Hematopoietic multipotent progenitor cell treated with erythropoietin and hydrocortisone succinate and interleukin-3 and kit ligand, for 4 days (in vitro differentiated cells): ENCODE measurements at places on chromosomes 5 and 9.

DNA sequence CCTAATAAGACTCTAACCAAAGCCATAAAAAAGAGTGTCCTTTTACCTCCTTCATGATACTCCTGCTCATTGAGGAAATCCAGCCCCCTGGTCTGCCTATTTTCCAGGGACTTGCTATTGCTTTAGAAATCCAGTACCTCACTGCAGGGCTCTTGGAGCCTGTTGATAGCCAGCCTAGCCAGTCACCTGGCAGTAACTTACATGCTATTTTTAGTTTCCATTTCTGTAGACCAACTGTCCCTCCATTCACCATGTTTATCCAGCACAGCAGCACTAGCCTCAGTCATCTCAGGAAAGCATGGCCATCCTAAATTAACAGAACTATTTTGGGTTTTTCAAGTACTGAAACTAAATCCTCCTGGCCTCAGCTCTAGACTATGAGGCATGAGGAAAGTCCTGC lies 91.5 kb upstream of the PHF24 start:
- DNase-seq = no peak

DNA sequence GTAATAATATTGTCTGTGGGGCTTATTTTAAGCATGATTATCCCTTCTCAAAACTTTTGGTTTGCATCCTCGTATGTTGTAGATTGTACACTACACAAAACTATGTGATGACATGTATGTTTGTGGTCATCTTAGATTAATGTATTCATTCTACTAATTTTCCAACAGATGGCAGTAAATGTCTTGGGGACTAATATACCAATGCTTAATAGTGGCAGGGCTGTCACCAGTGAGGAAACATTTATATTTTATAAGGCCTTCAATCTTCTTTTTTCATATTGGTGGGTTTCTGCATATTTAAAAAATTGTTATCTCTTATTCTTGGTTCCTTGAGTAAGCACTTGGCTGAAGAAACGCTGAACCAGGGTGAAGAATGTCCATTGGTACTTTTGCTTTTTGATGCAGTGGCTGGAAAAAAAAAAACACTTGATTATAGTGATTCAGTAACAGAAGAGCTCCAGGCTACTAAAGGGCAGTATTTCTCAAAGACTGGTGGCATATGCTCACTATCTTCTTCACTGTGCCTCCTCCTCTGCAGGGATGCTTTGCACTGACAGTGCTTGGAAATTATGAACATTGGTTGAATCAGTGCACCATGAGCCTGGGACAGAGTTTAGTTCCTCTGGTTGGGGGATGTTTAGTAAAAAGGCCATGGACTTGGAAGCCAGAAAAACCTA lies 530.3 kb downstream of the RASEF start:
- peak; percentile 31 for DNase-seq

DNA sequence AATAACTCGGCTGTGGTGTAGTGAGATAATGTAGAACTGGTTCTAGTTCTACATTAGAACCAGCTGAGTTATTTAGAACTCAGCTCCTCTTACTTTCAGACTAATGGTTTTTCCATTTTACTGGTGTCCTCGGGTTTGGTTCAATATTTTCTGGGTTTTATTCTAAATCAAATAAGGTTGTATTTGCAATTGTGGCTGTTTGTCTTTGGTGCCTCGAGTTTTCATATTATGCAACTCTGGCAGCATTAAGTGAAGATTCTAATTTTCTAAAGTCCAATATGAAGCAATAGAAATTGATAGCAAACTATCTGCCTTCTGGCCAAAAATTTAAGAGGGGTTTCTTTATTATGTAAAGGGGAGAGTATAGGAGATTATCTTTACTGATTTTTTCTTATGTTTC lies 19.0 kb downstream of the C6 start:
- no peak for DNase-seq

GRCh38 chr9:98657897-98658296 lies 50.8 kb downstream of the GABBR2 start:
- no peak for DNase-seq

- peak; percentile 75 for DNase-seq
Observed at GRCh38 chr5:127723571-127723970, 20.4 kb downstream of the CCDC192 start.

DNA sequence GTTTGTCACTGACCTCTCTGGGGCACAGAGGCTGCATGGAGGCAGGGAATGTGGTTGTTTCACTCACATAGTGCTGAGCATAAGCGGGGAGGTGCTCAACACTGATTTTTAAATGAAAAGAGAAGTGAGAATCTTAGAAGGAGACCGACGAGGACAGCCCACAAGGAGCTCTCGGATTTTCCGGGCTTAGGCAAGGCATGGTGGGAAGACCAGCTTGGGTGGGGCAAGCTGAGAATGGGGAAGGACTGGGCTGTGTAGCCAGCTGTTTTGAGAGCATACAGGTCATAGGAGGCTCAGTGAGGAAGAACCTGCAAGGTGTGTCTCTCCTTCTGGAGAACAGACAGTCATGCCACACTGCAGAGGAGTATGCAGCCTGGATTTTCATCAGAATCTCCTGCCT lies 86.0 kb upstream of the TNFSF8 start:
- DNase-seq = no peak

- peak; percentile 85 for DNase-seq
Observed at GRCh38 chr9:35729700-35730485, 2.1 kb downstream of the TLN1 start.

- no peak for DNase-seq
Observed at GRCh38 chr9:124813041-124813440, 36.1 kb downstream of the OLFML2A start.

GRCh38 chr5:168002116-168002515 lies 289.3 kb upstream of the WWC1 start:
- no peak for DNase-seq

DNA sequence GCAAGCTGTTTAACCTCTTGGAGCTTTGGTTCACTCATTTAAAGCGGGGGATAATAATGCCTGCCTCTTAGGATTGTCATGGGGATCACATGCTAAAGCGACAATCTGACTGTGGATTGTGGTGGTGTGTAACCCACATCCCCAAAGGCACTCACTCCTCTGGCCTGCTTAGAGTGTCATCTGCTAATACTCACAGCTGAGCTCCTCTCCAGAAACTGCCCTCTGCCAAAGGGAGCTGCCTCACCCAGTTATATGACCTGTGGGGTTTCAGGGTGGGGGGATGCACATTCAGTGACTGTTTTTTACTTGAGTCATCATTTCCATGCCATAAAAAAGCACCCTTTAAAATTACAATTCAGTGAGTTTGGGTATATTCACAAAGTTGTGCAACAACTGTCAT lies 110.0 kb upstream of the SPOCK1 start:
- DNase-seq = no peak

GRCh38 chr5:117295941-117296340 lies 721.3 kb upstream of the SEMA6A start:
- no peak for DNase-seq

DNA sequence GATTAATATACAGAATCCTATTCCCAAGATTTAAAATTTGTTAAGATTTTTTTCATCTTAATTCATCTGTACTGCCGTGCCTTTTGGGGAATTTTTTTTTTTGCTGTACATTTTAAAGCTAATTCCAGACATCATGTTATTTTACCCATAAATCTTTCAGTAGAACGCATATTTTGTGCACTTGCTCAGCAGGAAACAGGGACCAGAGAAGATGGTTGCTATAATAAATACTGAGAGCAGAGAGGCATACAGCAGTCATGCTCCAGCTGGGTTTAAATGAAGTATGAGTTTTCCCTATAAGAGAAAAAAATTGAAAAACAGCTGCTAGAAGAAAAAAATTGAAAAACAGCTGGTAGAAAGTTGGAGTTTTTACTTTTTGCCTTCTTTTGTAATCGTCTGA lies 196.9 kb upstream of the PUM3 start:
- no peak for DNase-seq

DNA sequence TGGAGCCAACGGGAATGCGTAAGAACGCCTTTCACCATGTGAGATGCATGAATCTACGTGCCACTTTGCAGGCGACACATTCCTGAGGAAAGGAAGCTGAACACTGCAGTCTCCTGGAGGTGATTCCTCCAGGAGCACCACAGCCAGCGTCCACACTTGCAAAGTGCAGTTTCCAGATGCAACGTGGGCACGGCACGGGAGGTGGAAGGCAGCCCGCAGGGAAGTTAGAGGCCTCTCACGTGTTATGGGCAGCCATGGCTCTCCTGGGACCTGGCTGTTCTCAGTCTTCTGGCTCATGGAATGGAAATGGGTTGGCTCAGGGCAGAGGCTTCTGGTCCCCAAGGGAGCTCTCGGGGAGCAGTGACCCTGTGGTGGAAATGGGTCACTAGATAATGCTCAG lies 381.0 kb upstream of the IRX4 start:
- no peak for DNase-seq

- DNase-seq = no peak
Observed at GRCh38 chr5:78287833-78288232, 6.7 kb downstream of the AP3B1 start.

GRCh38 chr9:136488247-136489214 lies 5.7 kb upstream of the SEC16A start:
- DNase-seq = peak; percentile 61

GRCh38 chr9:33880211-33881089 lies 63.5 kb downstream of the UBE2R2 start:
- DNase-seq = no peak

GRCh38 chr5:171524466-171524865 lies 105.0 kb downstream of the FGF18 start:
- no peak for DNase-seq

- DNase-seq = no peak
Observed at GRCh38 chr5:78328585-78329173, 31.7 kb upstream of the SCAMP1 start.

DNA sequence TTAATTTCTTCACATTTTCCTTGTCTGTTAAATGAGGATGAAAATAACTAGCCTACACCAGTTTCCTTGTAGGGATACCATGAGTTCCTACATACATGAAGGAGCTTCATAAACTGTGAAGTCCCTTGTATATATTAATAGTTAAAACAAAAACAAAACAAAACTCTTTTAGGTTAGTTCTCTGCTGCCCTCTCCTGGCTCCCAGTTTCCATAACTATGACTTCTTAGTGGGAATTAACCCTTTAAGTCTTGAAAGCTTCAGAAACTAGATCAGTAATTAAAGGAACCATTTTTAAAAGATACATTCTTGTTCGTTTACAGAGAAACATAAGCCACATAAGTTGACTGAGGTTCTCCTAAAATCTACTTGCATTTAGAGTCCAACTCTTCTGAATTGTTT lies 500.0 kb upstream of the C9orf72 start:
- DNase-seq = peak; percentile 59

- no peak for DNase-seq
Observed at GRCh38 chr9:38434853-38435252, 10.6 kb upstream of the IGFBPL1 start.

GRCh38 chr5:75566710-75567309 lies 44.4 kb upstream of the ANKDD1B start:
- peak; percentile 93 for DNase-seq
